G401 (cell line): ENCODE measurements at places on chromosomes 11 and 22.
A peak's percentile ranks its signal among the peaks of the same experiment; 100 is the strongest.

- DNase-seq = no peak
These were observed 114.8 kb downstream of the FAM76B start for GRCh38 chr11:95674657-95675358.

GRCh38 chr11:114440121-114440860 lies 1.0 kb downstream of the REXO2 start:
- peak; percentile 20 for DNase-seq

DNA sequence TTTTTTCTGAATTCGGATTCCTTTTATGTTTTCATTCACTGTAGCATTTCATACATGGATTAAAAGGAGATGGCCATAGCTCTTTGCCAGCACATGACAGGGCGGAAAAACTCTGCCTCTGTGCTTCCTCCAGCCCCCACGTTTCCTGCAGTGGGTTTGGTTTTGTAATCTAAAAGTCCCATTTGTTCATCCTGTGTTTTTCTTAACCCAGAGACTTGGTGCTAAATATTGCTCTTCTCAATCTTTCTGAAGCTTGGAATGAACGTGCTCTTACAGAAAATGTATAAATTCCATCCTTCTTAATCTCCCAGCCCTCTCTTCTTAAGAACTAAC lies 89.9 kb downstream of the PPP6R3 start:
- DNase-seq = no peak

DNA sequence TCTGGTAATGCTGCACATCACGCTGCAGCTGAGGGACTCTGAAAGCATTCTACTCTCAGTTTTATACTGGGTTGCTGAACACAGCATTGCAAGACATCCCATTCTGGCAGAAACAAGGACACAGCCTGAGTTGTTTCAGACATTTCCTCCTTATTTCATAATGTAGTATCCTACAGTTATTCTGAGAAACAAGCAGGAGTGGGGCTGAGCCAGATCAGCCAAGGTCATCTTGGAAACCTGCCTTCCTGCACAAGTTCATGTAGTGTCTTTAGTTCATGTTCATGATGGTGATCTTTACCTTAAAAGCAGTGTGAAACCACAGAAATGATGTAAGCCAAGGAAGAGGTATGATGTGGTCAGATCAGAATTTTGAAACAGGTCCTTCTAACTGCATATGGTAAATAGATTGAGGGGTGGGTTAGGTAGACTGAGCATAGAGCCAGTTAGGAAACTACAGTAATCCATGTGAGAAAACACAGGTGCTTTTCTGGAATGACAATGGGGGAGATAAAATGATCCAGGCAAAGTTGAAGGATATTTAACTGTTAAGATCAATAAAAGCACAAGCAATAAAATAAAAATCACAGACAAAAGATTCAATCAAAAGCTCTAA lies 1686.8 kb downstream of the LRRC4C start:
- DNase-seq = no peak

GRCh38 chr22:46737976-46738646 lies at the start of gene CERK:
Gene CERK, minus strand, starts transcription at chr22:46738252. Its CDS starts 104 bp downstream, at chr22:46738148.
- peak; percentile 77 for DNase-seq

DNA sequence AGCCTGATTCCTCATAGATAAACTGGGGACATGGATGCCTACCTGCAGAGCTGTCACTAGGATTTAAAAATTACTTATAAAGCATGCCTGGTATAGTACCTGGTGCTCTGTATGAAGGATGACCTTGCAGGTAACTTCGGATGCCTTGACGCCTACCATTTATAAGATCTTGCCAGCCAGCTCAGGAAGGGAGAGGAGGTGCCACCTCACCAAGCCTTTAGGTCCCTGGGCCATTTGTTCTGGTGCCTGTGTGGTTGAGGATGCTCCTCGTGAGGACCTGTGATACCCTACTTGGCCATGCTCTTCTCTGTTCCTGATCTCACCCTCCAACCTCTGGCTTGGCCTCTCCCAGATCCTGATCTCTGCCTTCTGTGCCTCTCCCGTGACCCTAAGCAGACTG lies 85.2 kb downstream of the FDX1 start:
- no peak for DNase-seq

- DNase-seq = no peak
These were observed 22.1 kb downstream of the GGTLC2 start for GRCh38 chr22:22666307-22667091.

DNA sequence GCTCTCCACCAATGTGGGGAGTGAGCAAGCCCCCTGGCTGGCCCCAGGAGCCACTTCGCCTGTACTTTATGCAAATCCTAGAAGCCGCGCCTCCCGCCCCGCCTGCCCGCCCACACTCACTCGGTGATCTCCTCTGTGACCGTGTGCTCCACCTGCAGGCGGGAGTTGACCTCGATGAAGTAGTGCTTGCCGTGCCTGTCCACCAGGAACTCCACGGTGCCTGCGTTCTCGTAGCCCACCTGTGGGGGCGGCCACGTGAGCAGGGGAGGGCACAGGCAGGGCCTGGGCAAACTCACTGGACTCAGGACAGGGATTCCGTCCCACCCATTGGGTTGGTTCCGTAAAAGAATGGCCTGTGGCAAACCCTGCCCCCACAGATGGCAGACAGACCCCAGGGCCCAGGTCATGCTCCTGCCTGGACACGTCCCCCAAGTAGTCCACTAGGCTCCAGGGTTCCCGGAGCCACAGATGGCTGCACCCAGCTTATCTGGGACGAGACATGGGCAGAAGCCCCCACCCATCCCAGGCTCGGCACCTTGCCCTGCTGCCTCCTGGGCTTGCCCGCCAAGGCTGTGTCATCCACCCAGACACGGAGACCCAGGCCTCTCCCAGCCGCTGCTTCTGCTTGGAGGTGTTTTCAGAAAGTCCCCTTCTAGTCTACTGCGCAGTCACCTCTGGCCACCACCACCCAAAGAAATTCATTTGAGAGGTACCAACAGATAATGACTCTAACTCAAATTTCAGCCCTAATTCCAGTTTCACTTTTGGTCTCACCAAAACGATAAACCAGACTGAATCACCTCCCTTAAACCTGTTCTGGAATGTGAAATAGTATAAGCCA lies 12.1 kb downstream of the LRFN4 start:
- DNase-seq = no peak

DNA sequence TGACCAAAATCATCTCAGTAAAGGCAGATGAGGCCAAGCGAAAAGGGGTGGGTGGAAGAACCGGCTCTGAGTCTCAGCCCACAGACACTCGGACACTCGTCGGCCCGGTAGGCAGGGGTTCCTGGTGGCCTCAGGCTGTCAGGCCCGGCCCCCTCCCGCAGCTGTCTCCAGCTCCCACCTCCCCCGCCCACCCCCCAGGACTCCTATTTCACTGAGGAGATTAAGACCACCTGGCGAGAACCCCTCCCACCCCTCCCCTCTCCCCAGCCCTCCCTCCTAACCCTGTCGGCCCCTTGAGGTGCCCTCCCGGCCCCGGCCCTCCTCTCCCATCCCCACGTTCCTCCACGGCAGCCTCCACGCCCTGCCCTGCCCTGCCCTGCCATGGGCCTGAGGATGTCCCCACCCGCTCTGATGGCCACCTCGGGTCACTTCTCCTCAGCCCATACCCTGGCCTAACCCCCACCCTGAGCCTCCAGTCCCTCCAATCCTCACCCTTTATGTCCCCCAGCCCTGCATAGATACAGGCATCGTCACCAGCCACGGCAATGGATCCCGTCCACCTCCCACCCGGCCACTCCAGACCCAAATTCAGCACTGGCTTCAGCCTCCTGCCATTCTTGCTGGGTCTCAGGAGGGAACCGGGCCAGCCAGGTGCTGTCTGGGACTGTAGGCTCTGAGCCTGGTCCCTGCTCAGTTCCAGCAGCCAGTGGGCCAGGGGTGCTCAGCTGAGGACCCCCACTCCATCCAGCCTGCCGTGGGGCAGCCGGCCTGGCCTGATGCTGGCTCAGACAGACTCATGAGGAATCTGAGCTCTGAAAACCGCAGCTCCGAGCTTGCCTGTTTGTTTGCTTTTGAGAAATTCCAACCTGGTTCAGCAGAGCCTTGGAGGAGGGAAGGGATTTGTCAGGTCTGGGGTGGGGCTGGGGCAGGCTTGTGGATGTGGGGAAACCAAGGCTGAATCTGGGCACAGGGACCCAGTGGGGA lies 9.8 kb upstream of the TBX1 start:
- DNase-seq = no peak
